Left ventricle myocardium superior (tissue), 1 donor: ENCODE measurements at places on chromosomes 11 and 22.

DNA sequence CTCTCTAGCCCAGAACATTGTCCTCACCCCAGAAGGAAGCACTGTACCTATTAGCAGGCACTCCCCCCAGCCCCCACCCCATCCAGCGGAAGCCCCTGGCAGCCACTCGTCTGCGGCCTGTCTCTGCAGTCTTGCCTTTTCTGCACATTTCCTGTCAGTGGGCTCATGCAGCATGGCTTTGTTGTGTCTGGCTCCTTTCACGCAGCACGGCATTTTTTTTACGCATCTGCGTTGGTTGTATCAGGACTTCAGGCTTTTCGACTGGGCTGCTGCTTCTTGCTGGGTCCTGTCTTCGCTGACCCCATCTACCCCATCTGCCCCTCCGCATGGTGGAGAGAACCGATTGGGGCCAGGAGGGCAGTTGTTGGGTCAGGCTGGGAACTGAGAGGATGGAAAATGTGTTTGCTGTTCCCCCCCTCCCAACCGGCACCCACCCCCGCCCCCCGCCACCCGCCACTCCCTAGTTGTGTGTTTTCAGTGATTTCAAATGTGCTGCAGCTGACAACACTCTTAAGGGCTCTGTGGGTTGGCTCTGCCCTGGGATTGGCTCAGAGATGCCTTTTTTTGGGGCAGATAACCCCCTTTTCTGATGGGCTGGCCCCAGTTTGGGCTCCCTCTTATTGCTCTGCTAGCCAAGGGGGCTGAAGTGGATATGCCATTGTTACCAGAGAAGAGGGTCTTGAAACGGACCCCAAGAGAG lies 110.0 kb downstream of the KIAA1671 start:
- no peak for DNase-seq

GRCh38 chr22:35209203-35209602 lies 48.1 kb upstream of the HMGXB4 start:
- no peak for DNase-seq

DNA sequence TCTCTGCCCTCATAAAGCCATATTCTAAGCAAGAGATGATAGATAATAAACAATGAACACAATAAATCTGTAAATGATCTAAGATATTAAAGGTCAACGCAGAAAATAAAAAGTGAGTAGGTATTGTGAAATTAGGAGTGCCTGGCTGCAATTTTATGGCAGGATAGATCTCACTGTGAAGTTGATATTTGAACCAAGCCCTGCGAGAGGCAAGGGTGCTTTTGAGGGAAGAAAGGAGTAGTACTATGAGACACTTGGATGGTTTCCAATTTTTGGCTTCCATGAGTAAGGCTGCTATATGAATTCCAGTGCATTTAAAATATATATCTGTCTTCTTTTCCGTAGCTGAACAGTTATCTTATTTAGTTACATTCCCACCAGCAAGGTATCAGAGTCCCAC lies 720.0 kb upstream of the CNTN5 start:
- no peak for DNase-seq

DNA sequence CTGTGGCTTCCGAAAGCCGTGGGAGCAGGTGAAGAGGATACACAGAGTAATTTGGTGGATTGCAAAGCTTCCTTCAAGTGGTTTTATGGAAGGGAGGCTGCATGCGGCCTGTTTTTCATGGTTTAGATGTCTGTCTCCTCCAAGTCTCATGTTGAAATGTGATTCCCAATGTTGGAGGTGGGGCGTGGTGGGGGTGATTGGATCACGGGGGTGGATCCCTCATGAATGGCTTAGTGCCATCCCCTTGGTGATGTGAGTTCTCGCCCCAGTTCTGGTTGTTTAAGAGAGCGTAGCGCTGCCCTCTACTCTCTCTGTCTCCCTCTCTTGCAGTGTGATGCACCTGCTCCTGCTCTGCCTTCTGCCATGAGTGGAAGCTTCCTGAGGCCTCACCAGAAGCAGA lies 247.8 kb upstream of the B3GAT1 start:
- no peak for DNase-seq

- DNase-seq: no peak
These were observed 5.1 kb downstream of the CHKA start for GRCh38 chr11:68116126-68116525.

DNA sequence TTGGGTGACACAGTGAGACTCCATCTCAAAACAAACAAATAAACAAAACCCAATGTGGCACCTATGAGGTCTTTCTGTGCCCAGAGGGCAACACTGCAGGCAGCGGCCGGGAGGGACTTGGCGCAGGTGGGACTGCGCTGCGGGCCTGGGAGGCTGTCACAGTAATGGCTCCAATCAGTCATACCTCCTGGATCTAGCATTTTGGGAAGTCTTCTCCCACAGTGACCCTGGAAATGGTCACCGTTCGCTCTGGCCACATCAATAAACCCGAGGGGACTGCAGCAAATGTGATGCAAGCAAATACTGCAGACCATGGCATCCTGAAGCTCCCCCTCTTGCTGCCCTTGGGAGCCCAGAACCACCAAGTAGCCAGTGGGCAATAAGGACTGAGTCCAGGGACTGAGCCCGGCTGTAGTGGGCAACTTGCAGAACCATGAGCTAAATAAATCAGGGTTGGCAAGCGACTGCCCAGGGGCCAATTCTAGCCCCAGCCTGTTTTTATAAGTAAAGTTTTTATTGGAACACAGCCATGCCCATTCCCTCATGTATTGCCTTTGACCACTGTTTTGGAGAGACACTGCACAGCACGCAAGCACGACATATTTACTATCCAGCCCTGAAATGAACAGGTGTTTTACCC lies 15.4 kb downstream of the SHANK2 start:
- no peak for DNase-seq

GRCh38 chr22:41146573-41146972 lies 54.2 kb downstream of the EP300 start:
- no peak for DNase-seq

GRCh38 chr22:24845041-24845898 lies 39.3 kb downstream of the SGSM1 start:
- DNase-seq: no peak

DNA sequence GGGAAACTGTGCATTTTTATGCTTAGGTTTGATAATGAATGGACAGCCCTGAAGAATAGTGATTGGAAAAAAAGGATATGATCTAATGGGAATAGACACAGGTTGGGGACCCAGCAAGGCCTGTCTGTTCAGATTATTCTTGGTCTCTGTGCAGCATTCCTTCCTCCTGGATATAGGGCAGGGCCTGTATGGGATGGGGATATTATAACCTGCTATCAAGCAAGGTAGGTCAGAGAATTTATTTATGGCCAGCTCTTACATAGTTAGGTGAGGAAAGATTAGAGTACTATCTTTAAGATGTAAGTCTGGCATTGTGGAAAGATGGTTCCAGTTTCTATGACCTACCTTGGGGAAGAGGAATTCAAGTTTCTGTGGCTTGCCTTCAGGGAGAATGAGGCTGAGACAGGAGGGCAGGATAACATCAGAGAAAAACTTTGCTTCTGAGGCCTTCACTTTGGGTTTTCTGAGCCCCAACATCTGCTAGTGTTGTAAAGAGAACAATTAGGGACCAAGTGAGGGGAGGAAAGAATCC lies 8.5 kb upstream of the BIRC2 start:
- no peak for DNase-seq

- DNase-seq: no peak
These were observed 5.5 kb downstream of the PHLDA2 start for GRCh38 chr11:2923446-2924375.

GRCh38 chr11:77752516-77752915 lies 68.0 kb downstream of the RSF1 start:
- DNase-seq: peak; percentile 43

GRCh38 chr22:36306227-36306626 lies 53.3 kb downstream of the APOL1 start:
- DNase-seq: peak; percentile 16

DNA sequence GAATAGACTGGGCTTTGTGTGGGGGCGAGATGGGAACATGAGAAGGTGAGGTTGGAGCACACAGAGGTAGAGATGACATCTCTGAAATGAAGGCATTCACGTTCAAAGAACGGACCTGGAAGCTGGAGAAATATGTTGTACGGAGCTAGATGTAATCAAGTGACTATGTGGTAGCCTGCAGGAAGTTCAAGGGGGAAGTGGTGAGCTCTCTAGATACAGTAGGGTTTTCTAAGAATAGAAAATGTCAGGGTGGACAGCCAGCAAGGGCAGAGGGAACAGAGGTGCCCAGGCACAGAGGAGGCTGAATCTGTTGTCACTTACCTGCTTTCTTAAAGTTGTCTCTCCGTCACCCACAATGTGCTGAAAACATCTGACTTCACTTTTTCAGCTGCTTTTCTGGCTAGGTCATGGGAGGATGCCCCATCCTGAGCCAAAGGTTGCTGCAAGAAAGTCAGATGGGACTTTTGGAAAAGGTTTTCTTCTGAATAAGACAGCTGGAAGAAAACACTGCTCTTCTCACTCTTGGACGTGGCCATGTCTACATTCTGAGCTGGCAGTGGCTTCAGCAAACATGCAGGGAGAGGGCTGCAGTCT lies 171.5 kb upstream of the B3GAT1 start:
- no peak for DNase-seq

DNA sequence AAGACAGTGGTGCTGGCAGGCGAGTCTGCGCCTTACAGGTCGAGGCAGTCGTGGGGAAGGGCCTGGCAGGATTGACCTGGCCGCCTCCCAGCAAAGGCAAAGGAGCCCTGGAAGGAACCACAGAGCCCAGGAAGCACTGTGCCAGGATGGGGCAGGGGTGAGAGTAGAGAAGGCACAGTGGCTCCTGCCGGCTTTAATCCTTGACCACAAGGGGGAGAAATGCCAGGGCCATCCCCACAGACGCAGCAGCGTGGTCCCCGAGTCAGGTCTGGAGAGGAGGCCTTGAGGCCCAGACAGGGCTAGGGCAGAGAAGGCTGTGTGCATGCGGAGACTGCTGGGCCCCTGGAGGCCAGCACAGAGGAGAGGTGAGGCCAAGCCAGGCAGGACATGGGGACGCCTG lies 9.9 kb upstream of the NDUFS8 start:
- DNase-seq: no peak

DNA sequence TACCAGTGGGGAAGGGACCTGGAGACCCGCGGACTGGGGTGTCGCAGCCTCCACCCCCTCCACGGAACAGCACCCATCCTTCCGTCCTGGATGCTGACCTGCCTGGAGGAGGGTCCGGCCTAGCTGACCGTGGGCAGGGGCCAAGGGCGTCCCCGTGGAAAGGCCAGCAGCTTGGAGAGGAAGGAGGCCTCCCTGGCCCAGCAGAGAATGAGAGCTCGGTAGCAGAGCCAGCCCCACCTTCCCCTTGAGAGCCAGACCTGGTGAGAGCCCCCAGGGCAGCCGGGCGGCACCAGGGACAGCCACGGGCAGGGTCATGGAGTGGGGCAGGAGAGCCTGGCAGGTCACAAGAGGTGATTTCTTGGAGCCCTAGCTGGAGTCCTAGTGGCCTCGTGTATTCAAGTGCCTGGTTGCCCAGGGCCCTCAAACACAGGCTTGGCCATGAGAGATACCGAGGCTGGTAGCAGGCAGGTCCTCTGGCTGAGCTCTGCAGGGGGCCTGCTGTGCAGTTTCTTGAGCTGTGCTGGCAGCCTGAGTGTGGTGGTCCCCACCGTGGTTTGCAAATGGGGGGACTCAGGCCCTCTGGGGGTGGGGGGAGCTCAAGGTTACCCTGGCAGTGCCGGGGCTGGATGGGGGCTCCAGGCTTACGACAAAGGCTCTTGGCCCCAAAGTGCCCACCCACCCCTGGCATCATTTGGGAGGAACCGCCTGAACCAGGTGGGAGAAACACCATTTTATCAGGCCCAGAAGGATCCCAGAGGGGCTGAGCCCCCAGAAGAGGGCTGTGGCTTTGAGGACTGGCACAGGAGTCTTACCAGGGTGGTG lies 7.6 kb downstream of the TSPAN32 start:
- no peak for DNase-seq

DNA sequence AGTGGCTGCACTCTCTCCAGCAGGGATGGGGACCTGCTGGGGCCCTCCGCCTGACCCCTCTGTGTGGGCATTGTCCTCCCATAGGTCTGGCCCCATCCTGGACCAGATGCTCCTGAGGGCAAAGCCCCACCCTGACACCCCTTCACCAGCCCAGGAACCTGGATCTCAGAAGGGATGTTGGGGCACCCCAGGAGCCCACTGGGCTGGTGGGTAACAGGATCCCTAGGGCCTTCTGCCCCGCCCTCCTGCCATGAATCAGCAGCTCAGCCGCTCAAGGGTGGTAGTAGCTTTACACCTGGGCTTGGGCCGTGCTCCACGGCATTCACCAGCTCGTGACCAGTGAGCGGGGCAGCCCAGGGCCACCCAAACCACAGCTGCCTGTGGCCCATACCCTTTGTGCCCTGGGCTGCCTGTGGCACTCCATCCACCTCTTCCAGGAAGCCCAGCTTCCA lies 1.0 kb upstream of the MAPK12 start:
- DNase-seq: no peak

GRCh38 chr11:120675171-120675570 lies 163.6 kb downstream of the GRIK4 start:
- DNase-seq: no peak

- DNase-seq: no peak
These were observed 990.5 kb downstream of the OPCML start for GRCh38 chr11:132541794-132542193.

GRCh38 chr11:118552341-118552740 lies 13.4 kb downstream of the IFT46 start:
- DNase-seq: no peak

GRCh38 chr11:119634301-119634700 lies 94.7 kb downstream of the NECTIN1 start:
- DNase-seq: no peak

- peak; percentile 26 for DNase-seq
These were observed 4.2 kb upstream of the SYT8 start for GRCh38 chr11:1830322-1831223.

GRCh38 chr22:42813501-42813900 lies 43.6 kb downstream of the ARFGAP3 start:
- DNase-seq: no peak

- DNase-seq: no peak
These were observed 31.2 kb downstream of the CCDC83 start for GRCh38 chr11:85886089-85887056.

- no peak for DNase-seq
These were observed 44.1 kb downstream of the FANCF start for GRCh38 chr11:22581354-22582150.

DNA sequence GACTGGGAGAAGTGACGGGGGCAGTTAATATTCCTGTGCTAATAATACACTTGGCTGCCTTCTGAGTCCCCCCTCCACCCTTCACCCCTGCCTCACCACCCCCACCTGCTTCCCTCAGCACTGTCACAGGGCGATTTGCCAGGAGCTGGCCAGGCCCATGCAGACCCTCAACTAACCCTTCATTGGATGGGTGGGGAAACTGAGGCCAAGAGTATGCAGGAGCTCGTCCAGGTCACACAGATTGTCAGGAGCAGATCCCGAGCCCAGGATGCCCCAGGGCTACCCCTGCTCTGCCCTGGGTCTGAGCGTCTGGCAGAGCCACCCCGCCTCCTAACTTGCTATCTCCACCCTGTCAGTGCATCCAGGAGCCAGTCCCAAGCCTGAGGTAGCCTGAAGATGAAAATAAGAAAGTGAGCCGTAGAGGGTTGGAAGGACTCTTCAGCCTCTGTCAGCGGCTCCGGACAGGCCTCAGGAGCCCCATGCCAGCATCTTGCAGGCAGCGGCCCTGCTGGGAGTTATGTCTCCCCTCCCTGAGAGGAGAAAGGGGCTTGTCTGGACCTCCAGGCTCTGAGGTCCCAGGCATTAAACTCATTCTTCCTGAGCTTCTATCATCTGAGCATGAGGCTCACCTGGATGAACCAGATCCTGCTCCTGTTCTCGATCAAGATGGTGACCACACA lies 6.2 kb downstream of the TPBGL start:
- no peak for DNase-seq
